ENCODE measurements at places on chromosomes 2 and 18. TPM values are rescaled to one million over a fixed set of nuclear protein-coding genes. Genes with fewer than 3 reads are reported as not detected.

- DNase-seq = peak; percentile 66
These were observed 61.2 kb downstream of the LRPPRC start for GRCh38 chr2:43934567-43934966.

DNA sequence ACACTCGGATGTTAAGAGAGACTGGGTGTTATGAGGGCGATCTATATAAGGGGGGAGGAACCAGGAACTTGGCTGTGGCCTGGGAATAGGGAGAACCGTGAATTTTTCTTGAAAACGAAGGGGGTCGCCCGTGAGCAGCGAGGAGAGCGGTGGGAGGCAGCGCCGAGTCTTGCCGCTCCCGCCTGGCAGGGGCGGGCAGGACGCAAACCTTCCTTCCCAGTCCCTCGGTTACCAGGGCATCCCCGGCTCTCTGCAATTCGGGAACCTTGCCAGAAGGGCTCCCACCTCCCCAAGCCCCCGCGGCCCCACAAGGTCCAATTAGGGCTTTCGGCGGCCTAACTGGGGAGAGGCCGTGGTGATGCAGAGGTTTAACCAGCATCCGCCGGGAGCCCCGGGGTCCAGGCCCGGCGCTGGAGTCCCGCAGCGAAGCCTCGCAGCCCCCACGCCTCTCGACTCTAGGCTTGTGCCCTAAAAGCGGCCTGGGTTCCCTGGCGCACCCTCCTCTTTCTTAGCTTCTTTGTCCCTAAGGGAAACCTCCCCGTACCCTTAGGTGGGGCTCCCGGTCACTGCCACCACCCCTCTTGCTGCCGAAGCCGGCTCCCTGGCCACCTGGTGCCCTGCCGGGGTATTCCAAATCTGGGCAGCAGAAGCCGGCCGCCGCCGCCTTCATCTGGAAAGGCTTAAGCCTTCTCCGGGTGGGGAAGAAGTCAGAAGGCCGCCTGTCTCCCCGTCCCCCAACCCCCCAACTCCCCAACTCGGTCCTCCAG is 680 bp upstream of the FHOD3 start:
- peak; percentile 62 for DNase-seq

The SCYGR4 gene
- total RNA-seq = not detected

DNA sequence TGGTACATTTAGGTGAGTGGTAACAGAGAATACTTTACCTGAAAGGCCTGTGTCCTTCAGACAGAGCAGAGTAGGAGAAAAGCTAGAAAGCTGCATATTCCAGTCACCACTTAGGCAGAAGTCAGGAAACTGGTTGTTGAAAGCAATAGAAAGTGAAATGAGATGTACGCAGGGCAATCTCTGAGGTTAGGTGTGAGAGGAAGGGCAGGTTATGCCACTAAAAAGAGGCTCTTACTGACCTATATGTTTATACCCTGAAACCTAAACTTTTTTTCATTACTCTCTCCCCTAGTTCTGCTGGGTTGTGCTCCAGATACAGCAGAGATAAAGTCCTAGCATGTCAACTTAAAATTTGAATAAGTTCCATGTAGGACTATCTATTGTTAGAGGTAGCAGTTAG is 93.5 kb downstream of the COX7A2L start:
- DNase-seq = no peak

The NOSTRIN gene
- total RNA-seq = 6.6 TPM

GRCh38 chr2:201786471-201786870 is 5.7 kb upstream of the ALS2 start:
- no peak for DNase-seq

All from renal cortical epithelial cell (primary cell).